GM19239 (cell line): ENCODE measurements at places on chromosomes 1 and 21.

GRCh38 chr1:153396461-153396860, 5.6 kb upstream of the S100A8 start:
- no peak for DNase-seq

DNA sequence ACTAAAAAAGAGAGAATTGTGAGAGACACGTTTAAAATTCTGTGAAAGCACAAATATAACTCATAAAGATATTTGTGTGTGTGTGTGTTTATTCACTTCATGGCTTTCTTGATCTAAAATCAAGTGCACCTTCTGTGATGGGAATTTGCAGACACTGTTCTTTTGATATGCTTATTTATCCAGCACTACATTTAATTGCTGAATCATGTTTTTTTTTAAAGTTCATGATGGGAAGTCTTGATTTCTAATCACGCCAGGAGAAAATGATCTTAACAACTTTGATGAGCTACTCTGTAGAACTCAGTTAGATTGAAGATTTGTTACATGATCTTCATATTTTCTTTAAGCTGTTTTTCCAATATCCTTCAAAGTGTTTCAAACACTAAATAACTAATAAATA, 35.0 kb downstream of the KCNT2 start:
- DNase-seq: no peak

DNA sequence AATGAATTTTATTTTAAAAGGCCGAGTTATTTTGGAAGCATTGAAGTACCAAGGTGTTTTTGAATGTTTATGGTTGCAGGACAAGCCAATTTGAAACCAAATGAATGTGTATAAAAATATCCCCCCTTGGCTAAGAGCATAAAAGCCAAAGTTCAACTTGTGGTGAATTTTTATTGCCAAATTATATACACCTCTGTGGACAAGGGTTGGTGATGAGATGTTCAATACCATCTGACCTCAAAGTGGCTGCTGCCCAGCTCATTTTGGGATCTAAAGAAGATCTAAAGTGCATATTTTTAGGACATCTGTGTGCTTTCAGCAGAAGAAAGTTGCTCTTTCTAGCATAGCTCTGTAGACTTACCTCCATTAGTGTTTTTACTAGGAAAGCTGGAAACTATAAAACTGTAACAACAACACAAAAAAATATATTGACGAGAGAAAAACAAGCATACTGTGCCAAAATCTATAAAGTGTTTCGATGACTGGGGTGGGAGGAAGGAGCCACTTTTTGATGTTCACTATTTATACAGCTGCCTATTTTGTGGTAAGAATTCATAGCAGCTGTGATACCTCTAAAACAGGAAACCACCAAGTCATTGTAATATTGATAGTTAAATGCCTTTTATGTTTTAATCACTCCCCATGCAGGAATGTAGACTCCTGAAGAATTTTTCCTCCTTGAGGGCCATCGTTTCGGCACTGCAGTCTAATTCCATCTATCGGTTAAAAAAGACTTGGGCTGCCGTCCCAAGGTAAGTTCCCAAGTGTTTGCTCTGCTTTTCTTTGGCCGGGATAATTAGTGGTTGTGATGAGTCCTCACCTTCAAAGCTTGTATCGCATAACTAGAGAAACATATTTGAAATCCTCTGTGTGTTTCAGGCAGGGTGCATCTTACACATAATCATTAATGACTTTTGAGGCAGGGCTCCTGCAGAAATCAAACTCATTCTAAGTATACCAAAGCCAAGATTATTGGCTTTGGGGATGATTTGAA, 83.2 kb downstream of the RGL1 start:
- no peak for DNase-seq

GRCh38 chr1:170881268-170882265, 53.8 kb upstream of the MROH9 start:
- DNase-seq: no peak

DNA sequence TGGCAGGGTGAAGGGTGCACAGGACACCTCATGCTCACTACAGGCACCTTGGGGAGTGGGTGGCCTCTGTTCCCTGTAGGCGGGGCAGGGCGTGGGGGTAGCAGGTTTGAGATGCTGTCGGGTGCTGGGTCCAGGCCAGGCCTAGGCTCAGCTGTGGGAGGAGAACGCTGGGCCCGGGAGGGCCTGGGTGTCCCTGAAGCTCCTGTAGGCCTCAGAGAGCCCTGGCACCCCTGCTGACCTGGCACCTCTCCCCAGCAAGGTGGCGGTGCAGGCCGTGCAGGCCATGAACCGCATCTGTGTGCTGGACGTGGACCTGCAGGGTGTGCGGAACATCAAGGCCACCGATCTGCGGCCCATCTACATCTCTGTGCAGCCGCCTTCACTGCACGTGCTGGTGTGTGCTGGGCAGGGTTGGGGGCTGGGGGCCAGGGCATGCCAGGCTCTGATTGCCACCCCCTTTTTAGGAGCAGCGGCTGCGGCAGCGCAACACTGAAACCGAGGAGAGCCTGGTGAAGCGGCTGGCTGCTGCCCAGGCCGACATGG, 2.5 kb upstream of the GJC2 start:
- DNase-seq: no peak

DNA sequence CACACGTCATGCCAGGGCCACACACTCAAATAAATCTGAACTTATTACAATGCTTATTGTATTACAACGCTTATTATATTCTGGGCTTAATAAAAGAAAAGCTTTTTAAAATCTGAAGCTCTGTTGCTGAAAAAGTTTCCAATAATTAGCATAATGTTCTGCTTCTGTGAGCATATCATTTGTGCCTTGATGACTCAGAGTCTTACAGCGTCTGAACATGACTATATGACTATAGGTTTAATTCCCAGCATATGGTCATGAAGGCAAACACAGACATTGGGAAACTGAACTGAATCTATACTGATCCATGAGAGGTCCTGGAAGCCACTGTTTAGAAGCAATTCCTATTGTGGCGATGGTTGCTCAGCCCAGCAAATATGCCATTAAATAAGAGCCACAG, 66.3 kb downstream of the SIM2 start:
- DNase-seq: no peak

GRCh38 chr1:94982398-94982797, 55.5 kb upstream of the CNN3 start:
- DNase-seq: no peak

GRCh38 chr1:164560121-164560541, 1.1 kb downstream of the PBX1 start:
- DNase-seq: no peak

GRCh38 chr1:224205438-224205840, 22.4 kb downstream of the DEGS1 start:
- DNase-seq: no peak

GRCh38 chr21:46117586-46118315, 19.8 kb downstream of the COL6A2 start:
- DNase-seq: no peak

DNA sequence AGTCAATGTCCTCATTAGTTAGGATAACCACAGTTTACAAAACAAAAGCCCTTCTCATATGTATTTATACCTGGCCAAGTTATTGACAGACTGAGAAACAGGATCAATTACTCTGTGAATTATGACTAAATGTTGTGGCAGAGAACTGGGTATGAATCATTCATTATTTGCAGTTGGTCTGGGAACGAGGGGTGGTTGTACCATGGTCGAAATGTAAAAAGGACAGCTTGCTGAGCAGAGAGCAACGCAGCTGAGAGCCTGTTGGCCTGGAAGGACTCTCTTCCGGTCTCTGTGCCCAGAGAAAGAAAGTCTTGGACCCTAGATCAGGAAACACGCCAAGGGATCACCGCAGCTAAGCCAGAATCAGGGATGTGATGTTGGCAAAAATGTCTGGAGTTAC, 169.6 kb downstream of the DISC1 start:
- DNase-seq: no peak

DNA sequence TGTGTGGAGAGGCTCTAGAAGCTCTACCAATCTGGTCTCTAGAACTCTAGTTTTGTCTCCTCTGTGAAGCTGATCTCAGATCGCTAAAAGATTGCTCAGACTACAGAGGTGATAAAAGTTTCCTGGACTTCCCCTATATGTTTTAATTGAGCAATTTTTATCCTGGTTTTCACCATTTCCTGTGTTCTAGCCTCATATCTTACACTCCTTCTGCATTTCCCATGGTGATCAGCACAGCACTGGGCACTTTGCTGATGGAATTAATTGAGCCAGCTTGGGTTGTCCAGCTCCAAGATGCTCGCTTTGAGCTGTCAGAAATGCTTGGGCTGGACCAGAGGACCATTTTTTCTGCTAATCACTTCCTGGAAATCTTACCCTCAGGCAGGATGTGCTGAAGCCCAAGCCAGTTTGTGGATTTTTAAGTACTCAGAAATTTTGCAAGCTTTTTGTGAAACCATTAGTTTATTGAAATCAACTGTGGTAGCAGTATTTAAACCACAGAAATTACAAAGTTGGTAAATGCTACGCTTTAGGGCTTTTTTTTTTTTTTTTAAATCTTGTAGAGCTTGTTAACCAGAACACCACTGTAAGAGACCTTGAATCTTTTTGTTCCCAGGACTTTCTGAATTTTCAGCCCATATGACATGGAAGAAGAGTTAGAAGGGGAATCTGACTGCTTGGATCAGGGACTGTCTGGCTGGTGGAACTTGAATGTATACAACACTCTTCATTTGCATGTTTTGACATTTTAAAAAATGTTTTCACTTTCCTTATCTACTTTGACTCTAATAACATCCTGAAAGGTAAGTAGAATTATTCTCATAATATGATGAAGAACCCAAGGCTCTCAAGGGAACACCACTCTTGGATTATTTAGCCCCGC, 28.4 kb downstream of the CD48 start:
- DNase-seq: no peak

- DNase-seq: no peak
Observed at GRCh38 chr1:6162773-6163172, 17.3 kb downstream of the CHD5 start.

DNA sequence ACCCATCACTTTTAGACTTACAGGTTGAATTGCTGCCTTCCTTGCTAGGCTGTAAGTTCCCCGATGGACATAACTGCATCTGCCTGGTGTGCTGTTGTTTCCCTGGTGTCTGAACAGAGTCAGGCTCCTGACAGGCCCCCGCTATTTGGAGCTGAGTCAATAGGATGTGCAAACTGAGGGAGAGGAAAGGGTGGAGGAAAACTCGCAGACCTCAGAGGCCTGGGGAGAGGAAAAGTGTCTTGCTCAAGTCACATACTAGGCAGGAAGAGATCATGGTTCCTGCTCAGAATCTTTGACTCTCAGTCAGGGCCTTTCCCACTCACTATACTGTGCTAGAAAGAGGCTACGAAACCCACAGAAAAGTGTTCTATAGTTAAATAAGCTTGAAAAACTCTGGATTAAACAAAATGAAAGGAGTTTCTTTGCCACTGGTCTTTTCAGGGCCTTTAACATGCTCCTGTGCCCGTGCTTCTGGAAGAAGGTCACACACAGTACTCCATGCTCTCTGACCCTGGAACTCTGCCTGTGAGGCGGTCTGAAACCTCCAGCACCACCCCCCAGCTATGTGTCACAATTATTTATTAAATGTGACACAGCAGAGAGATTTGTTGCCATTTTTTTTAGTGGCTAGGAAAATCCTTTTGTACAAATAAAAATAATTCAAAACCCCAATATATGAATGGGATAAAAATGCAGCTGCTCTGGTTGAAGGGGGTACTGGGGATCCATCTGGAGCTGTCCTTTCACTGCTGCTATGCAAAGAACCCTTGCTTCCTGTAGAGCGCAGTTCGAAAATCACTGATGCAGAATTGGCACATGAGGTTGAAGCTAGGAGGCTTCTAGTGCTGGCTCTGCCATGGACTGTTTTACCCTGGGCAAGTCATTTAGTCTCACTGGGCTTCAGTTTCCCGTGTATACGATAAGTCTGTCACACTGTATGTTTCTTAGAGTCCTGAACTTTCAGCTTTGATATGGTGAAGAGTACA, 20.1 kb upstream of the CDCP2 start:
- no peak for DNase-seq

DNA sequence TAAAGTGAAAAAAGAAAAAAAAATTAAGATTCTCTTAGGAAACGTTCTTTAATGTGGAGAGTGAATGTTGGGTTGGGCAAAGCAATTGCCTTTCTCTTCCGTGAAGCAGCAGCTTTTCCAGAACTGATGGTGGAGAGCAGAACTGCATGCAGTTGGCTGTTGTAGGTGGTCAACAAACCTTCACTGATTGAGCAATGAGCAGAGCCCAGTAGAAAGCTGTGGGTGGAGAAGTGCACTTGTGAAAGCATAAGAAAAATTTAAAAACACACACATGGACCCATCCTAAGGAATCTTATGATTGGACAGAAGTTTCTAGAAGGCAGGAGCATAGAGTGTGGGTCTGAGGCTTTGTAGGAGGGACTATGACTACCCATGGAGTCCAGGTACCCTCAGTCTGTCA, 4.5 kb downstream of the PRELP start:
- no peak for DNase-seq

GRCh38 chr1:32831878-32832277, 14.4 kb downstream of the S100PBP start:
- DNase-seq: no peak

DNA sequence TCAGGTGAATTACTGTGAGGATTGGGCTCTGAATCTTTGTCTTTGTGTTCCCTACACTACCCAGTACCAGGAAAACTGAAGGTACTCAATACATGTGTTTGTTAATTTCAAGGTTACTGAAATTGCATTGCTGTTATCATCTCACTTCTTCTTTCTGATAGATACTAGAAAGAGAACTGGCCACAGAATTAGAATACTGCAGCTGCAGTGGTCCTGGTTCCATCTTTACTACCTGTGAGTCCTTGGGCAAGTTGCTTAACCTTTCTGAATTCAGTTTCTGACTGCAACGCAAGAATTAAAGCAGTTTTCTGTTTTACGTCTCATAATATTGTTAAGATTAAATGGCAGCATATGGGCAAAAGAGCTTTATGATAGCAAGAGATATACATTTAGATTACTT, 263.5 kb downstream of the LMO4 start:
- DNase-seq: no peak

DNA sequence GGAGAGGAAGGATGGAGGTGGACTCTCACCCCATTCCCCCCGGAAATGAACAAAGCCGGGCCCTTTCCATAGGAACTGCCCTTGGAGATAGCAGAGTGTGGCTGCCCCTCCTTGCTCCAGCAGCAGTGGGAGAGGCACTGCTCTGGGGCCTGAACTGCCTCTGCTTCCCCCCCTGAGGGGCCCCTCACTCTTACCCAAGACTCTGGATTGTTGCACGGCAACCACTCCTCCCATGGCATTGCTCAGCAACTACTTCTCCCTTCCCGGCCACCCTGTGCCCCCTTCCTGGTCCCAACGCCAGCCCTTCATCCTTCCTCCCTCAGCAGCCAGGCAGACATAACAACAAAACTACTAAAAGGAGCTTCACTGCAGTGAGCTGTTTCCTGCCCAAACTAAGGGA, 3.0 kb upstream of the ACKR1 start:
- no peak for DNase-seq

DNA sequence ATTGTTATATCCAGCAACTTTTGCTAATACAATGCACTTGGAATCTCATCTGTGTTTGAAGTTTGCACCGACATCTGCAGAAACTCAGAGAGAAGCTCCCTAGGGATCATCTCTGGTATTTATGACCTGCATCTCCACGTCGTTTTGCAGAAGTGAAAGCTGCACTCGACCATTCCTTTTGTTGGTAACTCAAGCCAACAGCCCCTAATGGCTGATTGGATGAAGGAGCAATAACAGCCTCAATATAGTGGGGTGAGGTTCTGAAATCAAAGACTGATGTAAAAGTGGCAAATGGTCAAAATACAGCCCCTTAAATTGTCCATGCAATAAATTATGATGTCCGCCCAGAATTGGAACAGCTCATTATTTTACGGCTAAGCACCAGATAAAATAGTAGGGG, 344.2 kb upstream of the KAZN start:
- DNase-seq: no peak

GRCh38 chr1:61051719-61052394, 30.5 kb upstream of the NFIA start:
- DNase-seq: no peak
